NCI-H2171 (cell line): ENCODE measurements at places on chromosomes 6 and 20.

DNA sequence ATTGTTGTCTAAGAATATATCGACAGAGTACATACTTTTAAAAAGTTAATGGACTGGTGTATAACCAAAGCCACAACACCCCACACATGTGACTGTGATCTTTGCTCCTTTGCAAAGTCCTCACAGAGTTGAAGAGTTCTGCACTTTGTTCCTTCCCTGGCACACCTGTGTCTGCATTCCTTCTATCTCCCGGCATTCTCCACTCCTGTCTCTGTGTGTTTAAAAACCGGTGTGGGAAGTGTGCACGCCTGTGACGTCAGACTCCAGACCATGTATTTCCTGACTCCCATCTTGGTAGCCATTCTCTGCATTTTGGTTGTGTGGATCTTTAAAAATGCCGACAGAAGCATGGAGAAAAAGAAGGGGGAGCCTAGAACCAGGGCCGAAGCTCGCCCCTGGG is at the start of gene IYD:
Gene IYD (plus strand): TSS at position 251 of the 400 bp plus-strand sequence. CDS start 20 bp downstream, at position 271.
- DNase-seq: no peak

GRCh38 chr20:38421915-38422314 is 13.2 kb downstream of the SNHG17 start:
- no peak for DNase-seq

DNA sequence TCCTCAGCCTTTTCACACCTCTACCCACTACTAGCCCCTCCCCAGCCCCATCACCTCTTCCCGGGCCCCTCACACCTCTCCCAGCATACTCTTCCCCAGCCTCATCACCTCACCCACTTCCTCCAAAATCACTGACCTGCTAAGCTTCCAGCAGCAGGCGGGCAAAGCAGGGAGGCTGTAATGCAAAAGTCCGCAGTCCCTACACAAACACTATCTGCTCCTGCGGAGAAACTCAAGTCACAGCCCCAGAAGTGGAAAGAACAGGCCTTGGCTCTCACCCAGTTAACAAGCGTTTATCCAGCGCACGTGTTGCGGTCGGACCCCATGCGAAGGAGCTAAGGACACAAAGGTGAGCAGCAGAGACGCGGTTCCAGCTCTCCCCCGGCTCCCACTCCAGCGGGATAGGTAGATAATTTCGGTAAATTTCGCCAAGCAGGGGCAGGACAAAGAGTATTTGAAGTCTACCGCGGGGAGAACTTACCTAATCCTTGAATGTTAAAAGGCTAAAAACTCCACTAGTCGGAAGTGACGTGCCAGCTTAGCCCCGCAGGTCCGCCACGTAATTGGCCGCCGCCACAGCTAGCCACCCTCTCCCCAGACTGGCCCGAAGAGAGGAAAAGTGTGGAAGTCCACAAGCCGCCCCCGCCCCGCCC is 728 bp upstream of the TRIM39 start:
- peak; percentile 66 for DNase-seq

- DNase-seq: no peak
Observed at GRCh38 chr6:148471624-148472159, 129.1 kb downstream of the SASH1 start.

DNA sequence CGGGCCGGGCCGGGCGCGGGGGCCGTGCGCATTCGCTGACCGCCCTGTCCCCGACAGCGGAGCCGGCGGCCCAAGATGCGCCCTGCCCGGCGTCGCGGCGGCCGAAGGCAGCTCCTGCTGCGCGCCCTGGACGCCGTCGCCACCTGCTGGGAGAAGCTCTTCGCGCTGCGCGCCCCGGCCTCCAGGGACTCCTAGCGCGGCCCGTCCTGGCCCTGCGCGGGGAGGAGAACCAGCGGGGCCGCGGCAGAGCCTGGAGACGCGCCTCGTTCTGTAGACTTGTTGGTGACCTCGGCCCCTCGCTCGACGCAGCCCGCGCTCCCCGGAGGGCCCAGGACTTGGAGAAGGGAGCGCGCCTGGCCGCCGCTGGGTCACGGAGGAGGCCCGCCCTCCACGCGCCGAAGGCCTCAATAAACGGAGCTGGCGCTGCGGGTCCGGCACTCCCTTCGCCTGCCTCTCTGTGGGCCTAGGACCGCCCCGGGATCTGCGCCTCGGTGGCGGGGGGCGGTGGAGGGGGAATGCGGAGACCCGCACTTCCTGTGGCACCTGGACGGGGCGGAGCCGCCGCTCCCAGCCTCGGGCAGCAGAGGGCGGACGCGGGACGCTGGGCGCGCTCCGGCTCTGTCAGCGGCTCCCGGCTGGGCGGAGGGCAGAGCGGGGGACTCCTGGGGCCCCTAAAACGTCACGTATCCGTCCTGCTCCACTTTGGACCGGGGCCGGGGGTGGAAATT is 2.7 kb downstream of the C20orf204 start:
- DNase-seq: peak; percentile 81

GRCh38 chr6:25035512-25036435 is 100.0 kb upstream of the RIPOR2 start:
- no peak for DNase-seq
